Suppressor macrophage (primary cell): ENCODE measurements at places on chromosomes 12 and 14.

DNA sequence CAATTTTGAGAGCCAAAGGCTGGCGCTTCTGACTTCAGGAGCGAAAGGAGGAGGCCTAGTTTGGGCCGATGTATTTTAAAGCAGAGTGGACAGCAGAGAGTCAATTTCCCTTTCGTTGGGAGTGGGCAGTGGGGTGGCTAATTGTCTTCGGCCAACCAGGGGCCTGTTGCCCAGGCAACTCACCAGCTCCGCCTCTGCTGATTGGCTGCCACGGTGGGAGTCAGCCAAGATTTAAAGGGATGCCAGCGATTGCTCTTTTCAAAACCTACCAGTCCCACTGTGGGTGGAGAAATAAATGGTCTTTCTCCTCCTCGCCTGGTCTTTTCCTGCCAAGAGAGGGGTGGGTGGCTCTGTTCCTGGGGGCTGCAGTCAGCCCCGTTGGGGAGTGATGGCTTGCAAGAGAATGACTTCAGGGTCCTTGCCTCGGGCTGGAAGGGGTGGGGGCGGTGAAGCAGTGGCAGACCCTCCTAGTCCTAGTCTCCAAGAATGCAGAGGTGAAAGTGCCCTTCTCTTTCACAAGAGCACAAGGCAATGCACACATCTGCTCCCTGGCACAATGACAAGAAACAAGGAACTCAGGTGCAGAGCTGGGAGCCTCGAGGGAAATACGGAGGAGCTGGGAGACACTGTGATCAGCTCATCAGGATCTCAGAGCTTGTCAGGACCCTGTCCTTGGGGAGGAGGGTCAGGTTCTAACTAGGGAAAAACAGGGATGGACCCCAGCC is 37.7 kb downstream of the RASAL1 start:
- DNase-seq: no peak

DNA sequence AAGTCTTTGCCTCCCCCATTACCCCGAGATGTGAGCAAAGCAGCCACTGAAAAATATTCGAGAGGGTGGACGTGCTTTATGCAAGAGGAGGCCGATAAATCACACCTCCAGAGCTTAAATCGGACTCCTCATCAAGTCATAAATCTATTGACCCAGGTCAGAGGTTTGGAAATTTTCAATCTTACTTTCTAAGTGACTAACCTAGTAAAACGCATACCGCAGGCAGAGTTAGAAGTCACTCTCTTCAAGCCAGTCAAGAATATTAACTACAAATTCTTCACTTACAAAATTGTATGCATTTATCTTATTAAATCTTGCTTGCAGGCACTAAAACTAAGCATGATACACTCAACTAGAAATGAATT is 34.9 kb downstream of the GPHB5 start:
- DNase-seq: no peak

GRCh38 chr12:105741786-105742566 is 396.8 kb downstream of the NUAK1 start:
- no peak for DNase-seq

- no peak for DNase-seq
Observed at GRCh38 chr14:90332271-90332584, 487 bp upstream of the NRDE2 start.

- DNase-seq: peak; percentile 50
Observed at GRCh38 chr12:123058980-123059379, 78.5 kb downstream of the ARL6IP4 start.

DNA sequence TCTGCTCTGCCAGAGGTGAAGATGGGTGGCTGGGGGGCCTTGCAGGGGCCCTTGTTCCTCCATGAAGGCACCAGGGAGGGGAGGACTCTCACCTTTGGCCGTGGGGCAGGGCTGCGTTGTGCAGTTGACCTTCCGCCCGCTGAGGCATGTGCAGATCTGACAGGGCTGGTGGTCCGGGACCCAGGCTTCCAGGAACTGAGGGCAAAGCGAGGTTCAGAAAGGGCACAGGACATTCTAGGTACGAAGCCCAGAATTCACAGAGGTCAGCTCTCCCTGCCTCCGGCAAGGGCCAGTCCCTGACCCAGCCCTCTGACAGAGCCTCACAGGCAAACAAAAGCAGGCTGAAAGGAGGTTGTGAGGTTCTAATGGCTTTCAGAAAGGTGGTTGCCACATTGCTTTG is 40.4 kb upstream of the ANO2 start:
- no peak for DNase-seq

GRCh38 chr14:40093800-40094199 is 661.6 kb upstream of the FBXO33 start:
- DNase-seq: no peak

DNA sequence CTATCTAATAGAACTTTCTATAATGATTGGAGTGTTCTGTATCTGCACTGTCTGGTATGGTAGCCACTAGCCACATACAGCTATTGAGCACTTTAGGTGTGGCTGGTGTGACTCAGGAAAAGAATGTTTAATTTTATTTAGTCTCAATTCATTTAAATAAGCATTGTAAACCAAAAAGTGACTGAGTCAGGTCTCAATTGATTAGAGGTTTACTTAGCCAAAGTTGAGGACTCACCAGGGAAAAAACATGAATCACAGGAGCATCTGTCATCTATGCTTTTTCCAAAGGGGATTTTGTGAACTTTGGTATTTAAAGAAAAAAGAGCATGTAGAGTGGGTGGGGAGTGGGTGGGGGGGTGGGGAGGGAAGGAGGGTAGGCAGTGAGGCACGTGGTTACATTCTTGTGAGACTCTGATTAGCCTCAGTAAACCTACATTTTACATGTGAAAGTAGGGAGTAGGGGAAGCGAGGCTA is 473.1 kb downstream of the ATP23 start:
- no peak for DNase-seq

DNA sequence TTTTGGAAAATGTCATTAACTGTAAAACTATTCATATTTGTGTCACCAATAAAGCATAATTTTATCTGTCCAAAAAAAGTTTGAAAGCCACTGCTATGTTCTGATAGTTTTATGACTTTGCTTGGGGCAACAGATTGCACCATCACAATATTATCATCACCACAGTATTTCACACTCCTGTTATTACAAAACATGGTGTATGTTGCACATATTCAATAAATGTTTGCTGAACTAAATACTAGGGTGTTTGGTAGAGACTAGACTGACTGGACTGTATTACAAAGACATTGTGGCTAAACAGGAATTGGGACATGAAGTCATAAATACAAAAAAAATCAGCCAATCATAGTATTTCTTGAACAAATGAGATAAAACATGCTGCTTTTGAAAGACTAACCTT is 55.1 kb downstream of the PAWR start:
- DNase-seq: no peak

DNA sequence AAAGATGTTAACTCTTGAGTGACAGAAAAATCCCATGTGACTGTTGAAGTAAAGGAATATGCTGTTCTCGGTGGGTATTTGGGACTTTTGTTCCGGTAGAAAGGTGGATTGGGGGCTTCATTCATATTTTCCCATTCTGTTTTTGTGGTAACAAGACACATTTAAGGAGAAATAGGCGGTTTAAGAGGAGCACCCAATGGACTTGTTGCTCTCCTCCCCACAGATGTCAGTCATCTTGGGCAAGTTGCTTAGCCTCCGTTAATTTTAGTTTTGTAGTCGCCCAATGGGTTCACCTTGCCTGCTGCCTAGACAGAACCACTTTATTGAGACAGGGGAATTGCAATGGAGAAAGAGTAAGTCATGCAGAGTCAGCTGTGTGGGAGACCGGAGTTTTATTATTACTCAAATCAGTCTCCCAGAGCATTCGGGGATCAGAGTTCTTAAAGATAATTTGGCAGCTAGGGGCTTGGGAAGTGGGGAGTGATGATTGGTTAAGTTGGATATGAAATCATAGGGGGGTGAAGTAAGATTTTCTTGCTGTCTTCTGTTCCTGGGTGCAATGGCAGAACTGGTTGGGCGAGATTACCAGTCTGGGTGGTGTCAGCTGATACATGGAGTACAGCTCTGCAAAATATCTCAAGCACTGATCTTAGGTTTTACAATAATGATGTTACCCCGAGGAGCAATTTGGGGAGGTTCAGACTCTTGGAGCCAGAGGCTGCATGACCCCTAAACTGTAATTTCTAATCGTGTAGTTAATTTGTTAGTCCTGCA is 50.3 kb downstream of the SLC38A1 start:
- DNase-seq: peak; percentile 35

GRCh38 chr14:87805315-87805723 is 187.7 kb downstream of the GALC start:
- DNase-seq: peak; percentile 67

DNA sequence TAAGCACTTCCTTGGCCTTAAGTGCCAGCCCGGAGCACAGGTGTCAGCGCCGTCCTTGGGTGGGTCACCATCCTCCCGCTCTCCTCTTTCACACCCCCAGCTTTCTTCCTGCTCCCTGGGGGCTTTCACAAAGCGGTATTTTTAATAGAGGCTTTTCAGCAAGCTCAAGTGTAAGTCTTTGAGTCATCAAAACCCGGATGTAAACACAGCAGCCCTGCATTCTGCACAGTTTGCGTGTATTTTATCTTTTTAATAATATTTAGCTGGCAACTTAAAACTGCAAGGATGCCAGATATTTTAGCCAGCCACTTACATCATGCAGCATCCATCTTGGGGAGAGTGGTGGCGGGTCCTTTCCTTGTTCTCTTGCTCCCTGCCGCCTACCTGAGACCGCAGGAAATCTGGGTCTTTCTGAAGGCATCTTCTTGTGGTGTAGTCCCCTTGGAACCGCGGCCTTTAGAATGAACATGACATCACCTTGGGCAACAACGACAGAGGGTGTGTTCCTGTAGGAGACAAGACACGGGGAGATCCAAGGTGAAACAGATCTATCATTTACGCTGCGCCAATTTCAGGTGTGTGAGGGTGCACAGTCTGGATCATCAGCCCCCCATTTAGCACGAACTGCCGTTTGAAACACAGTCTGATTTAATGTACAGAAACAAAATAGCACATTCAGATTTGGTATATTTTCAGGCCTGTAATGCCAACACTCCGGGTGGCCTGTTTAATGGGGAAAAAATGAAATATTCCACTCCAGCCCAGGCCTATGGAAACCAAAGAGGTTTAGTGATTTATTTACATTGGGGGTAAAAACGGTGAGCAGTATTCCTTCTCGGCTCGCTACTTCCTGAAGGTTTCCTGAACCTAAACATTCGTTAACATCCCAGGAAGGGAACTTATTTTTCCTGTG is 12.5 kb upstream of the IRF2BPL start:
- no peak for DNase-seq

- DNase-seq: no peak
Observed at GRCh38 chr12:54024127-54024526, 4.1 kb upstream of the HOXC6 start.

DNA sequence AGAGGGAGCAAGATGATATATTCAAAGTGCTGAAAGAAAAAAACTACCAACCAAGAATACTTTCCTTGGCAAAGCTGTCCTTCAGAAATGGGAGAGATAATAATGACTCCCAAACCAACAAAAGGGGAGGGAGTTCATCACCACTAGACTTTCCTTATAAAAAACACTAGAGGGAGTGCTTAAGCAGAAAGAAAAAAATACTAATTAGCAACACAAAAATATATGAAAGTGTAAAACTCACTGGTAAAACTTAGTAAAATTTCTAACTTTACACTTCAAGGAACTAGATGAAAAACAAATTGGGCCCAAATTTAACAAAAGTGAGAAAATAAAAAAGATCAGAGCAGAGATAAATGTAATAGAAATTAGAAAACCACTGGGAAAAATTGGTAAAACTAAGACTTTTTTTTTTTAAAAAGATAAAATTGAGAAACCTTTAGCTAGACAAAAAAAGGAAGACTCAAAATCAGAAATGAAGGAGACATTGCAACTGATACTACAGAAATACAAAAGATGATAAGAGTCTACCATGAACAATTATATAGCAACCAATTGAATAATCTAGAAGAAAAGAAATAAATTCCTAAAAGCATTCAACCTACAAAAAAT is 60.4 kb upstream of the FAR2 start:
- peak; percentile 47 for DNase-seq

GRCh38 chr14:73757381-73757780 is 43.2 kb upstream of the PNMA1 start:
- no peak for DNase-seq

DNA sequence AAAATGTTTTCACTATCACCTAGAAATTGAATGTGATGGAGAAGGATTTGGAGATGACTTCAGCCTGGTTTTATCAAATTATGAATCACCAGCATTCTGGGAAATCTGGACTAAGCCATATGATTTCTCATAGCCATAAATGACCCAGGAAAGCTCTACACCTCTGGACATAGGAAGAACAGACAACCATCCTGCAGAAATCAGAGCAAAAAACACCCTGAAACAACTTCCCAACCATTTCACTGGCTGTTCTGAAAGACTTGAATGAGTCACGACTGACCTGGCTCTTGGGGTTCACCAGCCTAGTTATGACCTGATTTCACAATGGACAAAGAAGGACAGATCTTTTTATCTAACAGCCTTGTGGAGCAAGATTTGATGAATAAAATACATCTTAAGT is 123.8 kb downstream of the KCNH5 start:
- no peak for DNase-seq

GRCh38 chr12:54959291-54960018 is 25.1 kb downstream of the TESPA1 start:
- no peak for DNase-seq

DNA sequence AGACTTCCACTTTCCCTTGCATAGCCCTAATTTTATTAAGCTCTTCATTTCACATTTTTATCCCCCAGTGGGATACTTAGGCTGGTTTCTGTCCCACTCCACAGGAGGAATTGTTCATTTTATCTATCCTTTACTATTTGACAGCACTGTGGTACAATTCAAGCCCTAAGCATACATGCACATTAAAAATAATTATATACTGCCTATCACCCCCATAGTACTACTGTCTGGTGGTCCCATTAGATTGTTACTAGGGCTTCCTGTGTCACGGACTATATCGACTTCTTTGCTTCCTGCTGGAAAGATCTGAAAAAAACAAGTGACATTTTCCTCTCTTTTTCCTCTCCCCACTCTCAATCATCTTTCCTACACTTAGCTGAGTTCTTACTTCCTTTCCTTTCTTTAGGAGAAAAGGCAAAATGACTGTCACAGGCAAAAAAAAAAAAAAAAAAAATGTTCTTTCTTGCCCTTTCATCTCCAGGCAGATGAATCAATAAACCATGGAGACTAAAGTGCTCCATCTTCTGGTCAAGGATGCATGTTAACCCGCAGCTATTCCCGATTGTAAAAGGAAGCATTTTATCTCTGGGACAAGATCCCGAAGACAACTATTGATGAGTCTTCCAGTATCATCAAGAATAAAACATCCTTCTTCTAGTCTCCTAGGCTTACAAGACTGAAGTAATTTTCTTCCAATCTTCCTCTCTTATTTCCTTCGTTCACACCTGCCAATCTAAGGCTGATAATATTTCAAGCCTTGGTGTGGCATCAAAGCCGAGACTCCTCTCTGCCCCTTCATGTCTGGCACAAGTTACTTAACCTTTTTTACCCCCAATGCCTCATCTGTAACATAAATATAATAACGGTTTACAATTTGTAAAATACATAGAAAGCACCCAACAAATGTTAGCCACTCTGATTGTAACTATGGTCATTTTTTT is 94.4 kb upstream of the PLEKHG7 start:
- DNase-seq: peak; percentile 53

DNA sequence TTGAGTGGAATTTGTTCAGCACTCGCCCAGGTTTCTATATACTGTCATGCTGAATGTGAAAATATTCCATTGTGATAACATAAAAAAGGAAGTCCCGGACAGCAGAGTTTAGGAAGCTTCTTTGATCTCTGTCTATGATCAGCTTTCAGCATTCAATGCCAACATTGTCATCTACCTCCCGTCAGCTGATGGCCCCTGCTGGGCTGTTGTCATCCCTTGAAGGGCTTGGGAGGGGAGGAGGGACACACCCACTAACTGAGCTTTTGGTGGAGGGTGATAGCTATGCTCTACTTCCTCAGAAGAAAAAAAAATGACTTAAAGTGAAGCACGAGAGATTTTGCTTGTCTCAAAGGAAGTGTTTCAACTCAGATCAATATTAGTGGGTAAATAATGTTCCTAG is 4.7 kb upstream of the KRT77 start:
- no peak for DNase-seq
